ENCODE measurements at places on chromosomes 6 and 20. TPM values are rescaled to one million over a fixed set of nuclear protein-coding genes. Genes with fewer than 3 reads are reported as not detected.

- DNase-seq: no peak
Observed at GRCh38 chr6:45479834-45480751, 102.4 kb upstream of the SUPT3H start.

- DNase-seq: no peak
Observed at GRCh38 chr6:47529734-47530133, 52.1 kb downstream of the CD2AP start.

Gene PKHD1
- total RNA-seq: not detected

Gene VEGFA
- total RNA-seq: 193 TPM
